ENCODE measurements at places on chromosomes 1 and 21.

DNA sequence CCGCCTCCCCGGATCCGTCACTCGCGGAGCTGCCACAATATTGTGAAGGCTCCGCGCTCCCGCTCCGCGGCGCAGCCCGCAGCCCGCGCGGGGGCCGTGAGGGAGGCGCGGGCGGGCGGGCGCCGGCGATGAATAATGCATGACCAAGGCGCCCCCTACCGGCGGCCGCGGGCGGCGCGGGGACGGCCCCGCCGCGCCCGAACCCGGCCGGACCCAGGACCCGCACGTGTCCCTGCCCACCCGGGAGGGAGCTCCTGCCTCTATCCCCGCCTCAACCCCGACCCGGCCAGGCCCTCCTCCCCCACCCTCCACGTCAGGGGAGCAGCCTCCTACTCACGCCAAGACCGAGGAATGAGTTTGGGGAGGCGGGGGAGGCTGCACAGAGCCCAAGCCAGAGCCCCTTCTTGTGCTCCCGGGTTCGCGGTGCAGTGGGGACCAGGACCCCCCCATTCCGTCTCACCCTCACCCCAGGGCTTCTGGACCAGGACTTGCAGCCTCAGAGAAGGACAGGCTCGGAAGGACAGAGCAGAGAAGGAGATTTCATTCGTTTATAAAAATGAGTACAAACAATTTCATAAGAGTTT lies 70.8 kb upstream of the CASZ1 start:
- DNase-seq, result peak; percentile 20

DNA sequence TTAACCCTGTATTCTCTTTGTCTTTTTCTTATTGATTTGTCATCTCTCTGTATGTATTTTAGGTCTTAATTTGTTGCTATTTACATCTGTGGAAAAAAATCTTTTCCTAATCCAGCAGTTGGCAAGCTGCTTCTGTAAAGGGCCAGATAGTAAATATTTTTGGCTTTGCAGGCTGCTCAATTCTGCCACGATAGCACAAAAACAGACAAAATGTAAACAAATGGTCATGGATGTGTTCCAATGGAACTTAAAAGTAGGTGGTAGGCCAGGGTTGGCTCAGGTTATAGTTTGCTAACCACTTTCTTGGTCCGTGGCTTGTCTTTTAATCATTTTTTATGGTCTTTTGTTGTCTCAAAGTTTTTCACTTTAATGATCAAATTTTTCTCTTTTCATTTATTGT lies 371.8 kb downstream of the HHAT start:
- DNase-seq, result no peak

GRCh38 chr1:189686288-189686687 lies 791.4 kb downstream of the BRINP3 start:
- DNase-seq, result no peak

GRCh38 chr1:119341372-119341947 lies 27.1 kb upstream of the HAO2 start:
- DNase-seq, result no peak

DNA sequence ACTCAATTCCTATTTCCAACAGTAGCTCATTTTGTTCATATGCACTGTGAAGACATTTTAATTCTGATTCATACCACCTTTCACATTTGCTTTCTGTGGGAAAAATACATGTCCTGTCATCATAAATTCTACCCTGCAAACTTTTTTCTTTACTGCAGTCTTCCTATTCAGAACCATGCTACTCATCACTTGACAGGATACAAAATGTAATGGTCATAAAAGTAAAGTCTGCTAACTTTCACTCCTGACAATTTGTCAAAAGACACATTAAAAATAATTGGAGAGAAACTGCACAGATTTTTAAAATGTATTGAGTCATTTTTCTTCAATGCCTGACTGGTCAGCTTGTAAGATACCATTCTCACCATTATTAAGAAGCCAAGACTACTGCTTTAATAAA lies 1817.1 kb downstream of the BRINP3 start:
- no peak for DNase-seq

GRCh38 chr1:168498956-168499687 lies 44.7 kb downstream of the XCL2 start:
- DNase-seq, result no peak

DNA sequence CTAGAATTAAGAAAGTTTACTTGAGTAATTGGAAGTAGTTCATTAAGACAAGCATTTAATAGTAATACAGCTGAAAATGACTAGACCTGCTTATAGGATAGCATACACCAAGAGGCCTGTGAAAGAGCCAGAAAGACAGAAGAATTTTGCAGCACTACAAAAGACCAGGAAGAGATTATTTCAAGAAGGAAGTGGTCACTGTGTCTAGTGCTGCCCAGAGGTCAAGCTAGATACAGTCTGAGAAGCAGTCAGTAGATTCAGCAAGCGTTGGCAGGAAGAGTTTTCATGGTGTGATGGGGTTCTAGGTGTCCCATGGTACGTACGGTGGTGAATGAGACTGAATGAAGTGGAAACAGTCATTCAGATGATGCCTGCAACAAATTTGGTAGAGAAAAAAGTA lies 31.5 kb downstream of the RGS8 start:
- no peak for DNase-seq

GRCh38 chr1:194568610-194569009 lies 1382.2 kb upstream of the B3GALT2 start:
- no peak for DNase-seq

- DNase-seq, result no peak
Observed at GRCh38 chr1:246638941-246639655, 72.8 kb downstream of the CNST start.

DNA sequence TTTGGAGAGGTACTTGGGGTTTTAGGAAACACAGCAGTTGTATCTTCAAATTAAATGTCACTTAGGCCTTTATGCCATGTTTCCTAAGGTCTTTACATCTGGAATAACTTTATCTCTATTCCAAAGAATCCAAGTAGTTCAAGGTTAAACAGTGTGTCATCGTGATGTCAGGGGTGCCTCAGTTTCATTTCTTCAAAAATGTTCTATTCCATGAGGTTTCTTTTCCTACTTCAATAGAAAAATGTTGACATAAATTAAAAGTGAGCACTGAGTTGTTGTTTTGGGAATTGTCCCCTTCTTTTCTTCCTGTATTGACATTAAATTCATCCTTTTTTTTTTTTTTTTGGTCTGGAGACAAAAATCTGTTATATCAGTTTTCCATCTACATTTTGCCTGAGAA lies 160.6 kb upstream of the C21orf91 start:
- DNase-seq, result no peak

- no peak for DNase-seq
Observed at GRCh38 chr1:157830887-157831286, 10.7 kb downstream of the CD5L start.

DNA sequence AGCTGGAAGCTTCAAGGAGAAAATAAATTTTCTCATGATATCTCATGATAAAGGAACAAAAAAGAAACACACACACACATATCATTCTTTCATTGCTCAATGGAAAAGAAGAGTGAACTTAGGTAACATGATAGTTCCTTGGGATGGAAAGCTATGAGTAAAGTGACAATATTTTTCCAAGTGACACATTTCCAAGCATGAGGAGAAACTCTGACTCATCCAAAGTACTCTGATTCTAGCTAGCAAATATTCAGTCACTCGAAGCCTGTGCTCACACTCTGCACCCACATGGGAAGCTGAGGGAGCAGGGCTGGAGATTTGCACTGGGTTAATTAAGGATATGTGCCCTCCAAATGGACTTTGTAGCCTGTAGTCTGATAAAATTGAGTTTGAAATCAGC lies 222.4 kb downstream of the LRRC40 start:
- no peak for DNase-seq

DNA sequence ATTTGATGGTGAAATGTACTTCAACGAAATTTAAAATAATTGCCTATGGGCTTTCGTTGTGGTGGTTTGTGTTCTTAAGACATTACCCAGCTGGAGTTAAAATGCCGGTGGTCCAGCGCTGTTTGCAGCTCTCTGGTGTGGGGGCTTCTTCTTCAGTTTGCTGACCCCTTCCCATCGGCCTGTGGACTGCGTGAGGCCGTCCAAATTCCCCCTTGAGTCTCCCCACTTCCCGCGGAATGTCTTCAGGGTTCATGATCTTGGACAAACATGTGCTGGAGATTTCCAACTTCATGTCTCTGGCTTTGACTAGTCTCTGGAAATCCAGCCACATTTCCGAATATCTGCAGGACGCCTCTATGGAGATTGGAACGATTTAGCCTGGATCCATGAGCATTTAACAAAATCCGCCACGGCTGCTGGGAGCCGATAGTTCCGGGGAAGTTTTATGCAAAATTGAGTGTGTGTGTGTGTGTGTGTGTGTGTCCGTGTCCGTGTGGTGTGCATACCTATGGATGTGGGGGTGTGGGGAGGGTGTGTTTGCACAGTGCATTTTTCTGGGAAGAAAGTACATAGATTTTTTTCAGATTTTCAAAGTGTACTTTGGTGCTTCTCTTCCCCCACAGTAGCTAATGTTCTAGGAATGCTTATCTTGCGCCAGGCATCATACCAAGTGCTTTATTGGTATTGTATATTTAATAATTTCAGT lies 117.2 kb downstream of the PCP4 start:
- DNase-seq, result no peak

GRCh38 chr1:2516124-2516523 lies 10.3 kb downstream of the PANK4 start:
- DNase-seq, result no peak

- no peak for DNase-seq
Observed at GRCh38 chr1:159177272-159177907, 6.0 kb downstream of the CADM3 start.

GRCh38 chr21:43308101-43308814 lies 118.7 kb downstream of the SIK1 start:
- DNase-seq, result no peak

DNA sequence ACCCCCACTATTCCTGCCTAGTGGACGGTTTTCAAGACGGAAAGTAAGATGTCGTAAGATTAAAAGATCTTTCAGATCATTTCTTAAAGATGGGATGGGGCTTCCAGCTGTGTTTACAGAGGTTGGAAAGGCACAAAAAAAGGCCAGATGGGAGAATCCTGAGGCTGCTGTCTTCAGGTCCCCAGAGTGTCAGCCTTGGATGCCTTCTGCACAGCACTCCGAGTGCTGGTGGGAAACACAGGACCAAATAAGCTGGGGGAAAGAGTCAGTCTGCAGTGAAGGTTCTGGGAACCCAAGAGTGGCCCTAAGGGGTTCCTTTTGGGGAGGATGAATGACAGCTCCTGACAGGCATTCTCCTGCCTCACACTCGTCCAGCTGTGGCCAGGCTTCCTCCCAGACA lies 96.5 kb downstream of the COLGALT2 start:
- DNase-seq, result no peak

- no peak for DNase-seq
Observed at GRCh38 chr1:23198373-23198772, 18.9 kb downstream of the HTR1D start.

- no peak for DNase-seq
Observed at GRCh38 chr1:30744060-30744756, 13.4 kb downstream of the LAPTM5 start.

DNA sequence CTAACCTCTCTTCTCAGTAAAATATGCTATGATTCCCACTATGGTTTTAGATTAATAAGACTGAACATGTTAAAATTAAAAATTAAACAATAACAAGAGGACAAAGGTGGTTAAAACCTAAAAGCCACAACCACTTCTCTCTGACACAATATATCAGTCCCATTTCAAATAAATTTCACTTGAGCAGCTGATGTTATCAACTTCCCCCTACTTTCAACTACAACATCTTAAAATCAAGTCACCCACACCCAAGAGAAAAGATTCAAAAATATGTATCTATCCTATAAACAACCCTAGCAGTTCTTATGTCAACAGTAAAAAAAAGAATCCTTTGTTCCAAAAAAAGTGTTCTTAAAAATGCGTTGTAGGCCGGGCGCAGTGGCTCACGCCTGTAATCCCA lies 7.5 kb downstream of the PUM1 start:
- DNase-seq, result no peak

DNA sequence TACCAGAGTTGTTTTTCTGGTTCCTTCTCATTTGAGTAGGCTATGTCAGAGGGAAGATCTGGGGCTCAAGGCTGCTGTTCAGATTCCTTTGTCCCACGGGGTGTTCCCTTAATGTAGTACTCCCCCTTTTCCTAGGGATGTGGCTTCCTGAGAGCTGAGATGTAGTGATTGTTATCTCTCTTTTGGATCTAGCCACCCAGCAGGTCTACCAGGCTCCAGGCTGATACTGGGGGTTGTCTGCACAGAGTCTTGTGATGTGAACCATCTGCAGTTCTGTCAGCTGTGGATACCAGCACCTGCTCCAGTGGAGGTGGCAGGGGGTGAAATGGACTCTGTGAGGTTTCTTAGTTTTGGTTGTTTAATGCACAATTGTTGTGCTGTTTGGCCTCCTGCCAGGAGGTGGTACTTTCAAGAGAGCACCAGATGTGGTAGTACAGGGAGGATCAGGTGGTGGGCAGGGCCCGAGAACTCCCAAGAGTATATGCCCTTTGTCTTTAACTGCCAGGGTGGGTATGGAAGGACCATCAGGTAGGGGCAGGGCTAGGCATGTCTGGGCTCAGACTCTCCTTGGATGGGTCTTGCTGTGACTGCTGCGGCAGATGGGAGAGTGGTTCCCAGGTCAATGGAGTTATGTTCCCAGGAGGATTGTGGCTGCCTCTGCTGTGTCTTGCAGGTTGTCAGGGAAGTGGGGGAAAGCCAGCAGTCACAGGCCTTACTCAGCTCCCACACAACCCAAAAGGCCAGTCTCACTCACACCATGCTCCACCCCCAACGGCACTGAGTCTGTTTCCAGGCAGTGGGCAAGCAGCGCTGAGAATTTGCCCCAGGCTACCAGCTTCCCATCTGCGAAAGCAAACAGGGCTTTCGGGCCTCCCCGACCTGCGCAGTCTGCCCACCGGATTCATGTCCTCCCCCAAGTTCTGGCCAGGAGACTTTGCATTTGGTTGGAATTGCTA lies 64.2 kb downstream of the SERINC2 start:
- no peak for DNase-seq

- DNase-seq, result no peak
Observed at GRCh38 chr1:163774401-163774945, 452.7 kb downstream of the NUF2 start.

- DNase-seq, result no peak
Observed at GRCh38 chr1:43981135-43981491, 2.1 kb downstream of the B4GALT2 start.

DNA sequence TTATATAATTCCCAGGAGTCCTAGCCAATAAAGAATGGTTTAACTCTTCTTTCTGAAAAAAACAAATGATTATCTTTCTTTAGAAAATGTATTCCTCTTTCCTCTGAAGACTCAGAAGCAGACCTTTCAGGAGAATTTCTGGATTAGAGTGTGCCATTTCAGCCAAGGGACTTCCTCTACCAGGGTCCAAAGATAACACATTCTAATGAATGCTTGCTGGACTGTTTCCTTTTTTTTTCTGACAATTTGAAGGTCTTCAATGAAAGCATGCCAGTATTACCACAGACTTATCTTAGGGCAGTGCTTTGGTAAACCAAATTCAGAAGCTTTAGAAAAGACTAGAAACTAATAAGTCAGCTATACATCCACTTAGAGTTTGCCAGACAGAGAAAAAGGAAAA lies 80.5 kb downstream of the RERE start:
- DNase-seq, result no peak

- DNase-seq, result no peak
Observed at GRCh38 chr21:44636209-44637017, 743 bp upstream of the KRTAP10-10 start.

GRCh38 chr1:1627261-1627828 lies 4.6 kb upstream of the MMP23B start:
- DNase-seq, result no peak

GRCh38 chr1:228833911-228834688 lies 98.8 kb downstream of the RHOU start:
- DNase-seq, result no peak
